Renal pelvis (tissue), 12 donors: ENCODE measurements at places on chromosomes 2 and 18.

GRCh38 chr18:39058386-39059000 is 1492.9 kb upstream of the CELF4 start:
- no peak for DNase-seq

GRCh38 chr2:134249755-134250154 is 4.1 kb upstream of the MGAT5 start:
- no peak for DNase-seq

DNA sequence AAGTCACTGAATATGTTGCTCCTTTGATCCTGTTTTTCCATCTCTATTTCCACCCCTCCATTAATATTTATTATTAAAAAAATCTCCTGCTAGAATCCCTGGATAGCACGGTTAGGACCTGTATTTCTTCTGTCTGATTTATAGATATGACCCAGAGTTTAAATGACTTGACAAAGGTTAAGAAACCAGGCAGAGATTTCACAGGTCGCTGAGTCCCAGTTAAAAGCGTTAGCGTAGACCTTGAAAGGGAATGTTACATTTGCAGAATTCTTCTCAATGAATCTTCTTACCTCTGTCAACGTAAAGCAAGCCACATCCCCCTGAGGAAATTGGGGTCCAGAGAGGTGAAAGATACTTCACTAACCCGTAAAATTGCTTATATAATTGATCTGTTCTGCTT is 220.2 kb downstream of the GCA start:
- DNase-seq, result no peak

- DNase-seq, result no peak
Measured at GRCh38 chr2:80530442-80531064, 226.0 kb upstream of the LRRTM1 start.

GRCh38 chr18:23259701-23260681 is 124.7 kb downstream of the CABLES1 start:
- peak; percentile 76 for DNase-seq

- DNase-seq, result no peak
Measured at GRCh38 chr2:119422360-119423107, 9.1 kb upstream of the TMEM37 start.

- DNase-seq, result no peak
Measured at GRCh38 chr2:130997198-130997597, 96.1 kb downstream of the FAM168B start.

GRCh38 chr2:226487573-226487972 is 312.0 kb downstream of the IRS1 start:
- no peak for DNase-seq

DNA sequence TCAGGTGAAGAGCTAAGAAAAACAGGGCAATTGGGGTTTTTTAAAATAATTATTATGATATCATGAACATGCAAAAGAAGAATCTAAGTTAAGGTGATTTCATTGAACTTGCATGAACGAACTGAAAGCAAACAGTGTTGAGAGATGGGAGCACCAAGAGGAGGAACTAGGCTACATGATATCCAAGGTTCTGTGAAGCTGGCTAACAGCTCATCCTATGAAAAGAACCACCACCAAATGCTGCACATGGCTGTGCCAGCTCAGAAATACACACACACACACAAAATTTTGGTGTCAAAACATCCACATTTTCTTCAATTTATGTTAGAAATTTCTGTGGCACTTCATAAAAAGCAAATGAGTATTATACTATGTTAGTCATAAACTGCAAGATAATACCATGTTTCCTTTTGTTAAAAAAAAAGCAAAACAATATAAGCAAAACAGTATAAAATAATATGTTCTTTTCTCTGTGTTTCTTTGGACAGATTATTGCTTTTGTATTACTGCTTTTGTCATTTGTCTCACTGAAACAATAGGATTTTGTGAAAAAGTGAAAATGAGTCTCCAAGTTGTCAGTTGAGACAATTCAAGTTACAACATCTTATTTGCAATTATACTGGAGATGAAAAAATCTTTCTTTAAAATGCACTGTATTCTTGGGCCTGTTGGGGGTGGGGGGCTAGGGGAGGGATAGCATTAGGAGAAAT is 12.6 kb upstream of the TTC32 start:
- DNase-seq, result no peak

DNA sequence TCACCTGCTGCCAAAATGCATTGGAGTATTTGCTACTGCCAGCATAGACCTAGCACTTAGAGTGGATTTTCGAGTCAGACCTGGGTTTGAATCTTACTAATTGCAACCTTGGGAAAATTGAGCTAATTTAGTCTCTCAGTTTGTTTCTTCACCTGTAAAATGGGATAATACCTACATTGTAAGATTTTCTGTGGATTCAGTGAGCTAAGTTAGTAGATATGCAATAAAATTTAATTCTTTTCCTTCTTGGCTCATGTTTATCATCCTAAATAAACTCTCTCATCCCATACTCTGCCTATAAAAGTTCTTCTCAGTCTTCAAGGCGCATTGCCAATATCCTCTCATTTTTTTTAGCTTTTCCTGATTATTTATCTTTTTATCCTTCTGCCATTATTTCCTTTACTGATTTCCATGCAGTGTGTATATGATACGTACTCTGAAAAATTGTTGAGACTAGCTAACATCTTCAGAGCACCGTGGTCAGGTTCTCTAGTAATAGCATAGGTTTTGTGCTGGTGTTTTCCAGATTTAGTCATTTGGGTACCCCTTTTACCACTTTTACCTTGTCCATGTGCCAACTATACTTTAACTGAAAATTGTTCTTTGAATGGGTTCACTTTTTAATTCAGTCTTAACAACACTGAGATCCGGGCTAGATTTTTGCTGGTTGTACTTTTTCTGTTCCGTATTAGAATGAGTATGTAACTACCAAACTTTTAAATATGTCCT is 7.3 kb downstream of the CEP192 start:
- DNase-seq, result no peak

GRCh38 chr2:145116056-145116455 is 596.1 kb upstream of the ZEB2 start:
- DNase-seq, result no peak

GRCh38 chr2:190841707-190842505 is 38.7 kb upstream of the GLS start:
- DNase-seq, result no peak

DNA sequence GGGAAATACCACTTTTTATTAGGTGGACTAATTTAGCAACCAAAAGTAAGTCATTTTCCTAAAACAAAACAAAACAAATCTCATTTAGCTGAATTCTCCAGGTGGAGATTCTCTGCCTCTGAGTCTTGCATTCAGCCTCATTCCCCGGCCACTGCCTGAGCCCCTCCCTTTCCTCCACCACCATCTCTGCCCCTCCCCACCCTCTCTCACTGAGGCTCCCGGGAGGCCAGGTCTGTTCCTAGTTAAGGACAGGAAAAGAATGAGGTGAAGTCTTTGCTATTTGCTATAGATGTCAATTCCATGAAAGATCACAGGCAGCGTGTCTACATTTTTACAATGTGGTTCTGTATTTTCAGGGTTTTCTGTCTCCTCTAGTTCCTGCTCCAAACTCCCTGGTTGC is 83.0 kb upstream of the SOX11 start:
- DNase-seq, result no peak

GRCh38 chr2:190215620-190216019 is 104.0 kb downstream of the HIBCH start:
- DNase-seq, result no peak

- no peak for DNase-seq
Measured at GRCh38 chr2:76044701-76045100, 334.0 kb upstream of the GCFC2 start.

DNA sequence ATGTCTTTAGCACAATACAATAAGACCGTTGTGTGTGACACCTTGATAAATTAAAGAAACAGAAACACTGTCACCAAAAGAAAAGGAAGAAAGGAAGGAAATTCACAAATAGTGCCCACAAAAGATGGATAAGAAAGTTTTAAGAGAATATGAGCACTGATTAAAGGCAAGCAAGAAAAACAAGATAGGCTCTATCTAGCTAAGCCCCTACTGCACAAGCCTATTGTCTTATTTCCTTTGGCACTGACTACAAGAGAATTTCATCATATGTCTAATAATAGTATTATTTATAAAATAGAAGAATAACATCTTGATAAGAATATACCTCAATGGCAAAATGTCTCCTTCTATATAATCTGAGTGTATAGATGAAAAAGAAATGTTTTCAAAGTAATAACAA is 335.7 kb downstream of the NCKAP5 start:
- no peak for DNase-seq

DNA sequence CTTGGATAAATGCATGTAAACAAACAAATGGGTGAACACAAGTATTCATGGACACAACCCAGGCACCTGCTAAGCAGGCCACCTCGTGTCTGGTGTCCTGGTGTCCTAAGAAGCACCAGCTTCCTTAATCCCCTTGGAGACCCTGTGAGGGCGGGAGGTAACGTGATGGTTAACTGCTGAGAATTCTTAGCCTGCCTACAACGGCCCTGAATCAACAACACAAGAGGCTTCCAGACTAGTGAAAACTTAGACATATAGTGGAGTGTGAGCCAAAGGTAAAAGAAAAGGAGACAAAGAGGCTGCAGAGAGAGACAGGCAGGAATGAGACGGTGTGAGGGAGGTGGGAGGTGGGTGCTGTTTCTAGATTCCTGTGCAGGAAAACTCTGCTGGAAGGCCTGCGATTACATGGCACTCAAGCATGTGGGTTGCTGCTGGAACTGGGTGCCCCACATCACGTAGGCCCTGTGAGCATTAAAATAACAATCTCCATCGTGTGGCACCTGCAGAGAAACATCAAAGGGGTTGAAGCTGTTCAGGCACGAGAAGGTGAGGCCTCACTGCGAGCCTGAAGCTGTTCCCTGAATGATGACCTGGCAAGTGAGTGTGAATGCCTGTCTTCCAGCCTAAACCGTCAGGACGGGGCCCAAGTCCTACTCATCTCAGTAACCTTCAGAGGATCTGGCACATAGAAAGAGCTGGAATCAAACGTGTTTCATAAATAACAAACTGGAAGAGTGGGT is 64.2 kb downstream of the RPL37A start:
- no peak for DNase-seq

GRCh38 chr2:197255543-197255942 is 55.0 kb downstream of the ANKRD44 start:
- no peak for DNase-seq

DNA sequence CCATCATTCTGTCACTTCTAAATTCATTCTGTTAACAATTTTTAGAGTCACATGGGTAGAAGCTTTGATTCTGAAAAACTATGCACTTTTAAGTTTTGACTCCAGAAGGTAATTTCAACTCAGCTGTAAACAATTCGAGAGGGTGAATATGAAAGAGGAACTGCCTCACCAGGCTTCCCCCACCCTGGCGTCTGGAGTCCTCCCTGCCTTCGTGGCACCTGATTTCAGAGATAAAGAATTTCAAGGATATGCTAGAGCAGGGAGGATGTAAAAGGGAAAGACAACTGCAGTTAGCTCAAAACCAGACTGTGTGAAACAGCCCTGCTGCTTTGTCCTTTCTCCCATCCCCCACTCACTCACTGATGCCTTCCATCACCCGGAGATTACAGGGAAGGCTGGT is 40.7 kb downstream of the ONECUT2 start:
- no peak for DNase-seq

DNA sequence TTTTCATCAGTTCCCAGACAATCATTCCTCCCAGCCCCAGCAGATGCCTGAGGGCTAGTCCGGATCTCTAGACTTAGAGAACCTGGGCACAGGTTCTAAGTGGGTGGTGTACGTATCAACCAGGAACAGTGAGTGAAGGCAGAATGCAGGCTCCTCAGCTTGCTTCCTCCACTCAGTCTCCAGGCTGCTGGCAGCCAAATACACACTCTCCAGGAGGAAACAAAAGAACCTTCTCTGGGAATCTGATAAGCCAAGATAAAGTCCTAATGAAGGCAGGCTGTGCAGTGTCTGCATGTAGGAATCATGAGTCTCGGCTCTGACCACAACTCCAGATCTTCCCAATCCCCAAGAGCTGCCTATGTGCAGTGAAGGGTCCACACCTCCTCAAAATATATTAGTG is 245.7 kb downstream of the SP3 start:
- DNase-seq, result no peak

DNA sequence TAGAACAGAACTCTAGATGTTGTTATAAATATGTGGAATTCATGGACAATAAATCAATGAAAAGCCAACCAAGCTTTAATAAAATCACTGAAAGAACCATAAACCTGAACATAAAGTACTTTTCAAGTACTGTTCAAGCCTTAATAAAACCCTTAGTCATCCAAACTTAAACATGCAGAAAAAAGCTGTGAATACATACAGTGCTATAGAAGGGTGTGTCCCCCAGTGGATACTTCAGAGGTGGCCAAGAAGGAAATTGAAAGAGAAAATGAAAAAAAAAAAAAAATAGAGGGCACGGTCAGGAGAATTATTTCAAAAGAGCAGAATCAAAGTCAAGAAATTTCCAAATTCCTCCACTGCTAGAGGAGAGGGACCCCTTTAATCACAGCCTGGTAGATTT is 141.1 kb downstream of the SP100 start:
- no peak for DNase-seq

- no peak for DNase-seq
Measured at GRCh38 chr2:36547906-36548305, 50.1 kb downstream of the FEZ2 start.

GRCh38 chr2:39479696-39480095 is 42.6 kb upstream of the MAP4K3 start:
- no peak for DNase-seq

DNA sequence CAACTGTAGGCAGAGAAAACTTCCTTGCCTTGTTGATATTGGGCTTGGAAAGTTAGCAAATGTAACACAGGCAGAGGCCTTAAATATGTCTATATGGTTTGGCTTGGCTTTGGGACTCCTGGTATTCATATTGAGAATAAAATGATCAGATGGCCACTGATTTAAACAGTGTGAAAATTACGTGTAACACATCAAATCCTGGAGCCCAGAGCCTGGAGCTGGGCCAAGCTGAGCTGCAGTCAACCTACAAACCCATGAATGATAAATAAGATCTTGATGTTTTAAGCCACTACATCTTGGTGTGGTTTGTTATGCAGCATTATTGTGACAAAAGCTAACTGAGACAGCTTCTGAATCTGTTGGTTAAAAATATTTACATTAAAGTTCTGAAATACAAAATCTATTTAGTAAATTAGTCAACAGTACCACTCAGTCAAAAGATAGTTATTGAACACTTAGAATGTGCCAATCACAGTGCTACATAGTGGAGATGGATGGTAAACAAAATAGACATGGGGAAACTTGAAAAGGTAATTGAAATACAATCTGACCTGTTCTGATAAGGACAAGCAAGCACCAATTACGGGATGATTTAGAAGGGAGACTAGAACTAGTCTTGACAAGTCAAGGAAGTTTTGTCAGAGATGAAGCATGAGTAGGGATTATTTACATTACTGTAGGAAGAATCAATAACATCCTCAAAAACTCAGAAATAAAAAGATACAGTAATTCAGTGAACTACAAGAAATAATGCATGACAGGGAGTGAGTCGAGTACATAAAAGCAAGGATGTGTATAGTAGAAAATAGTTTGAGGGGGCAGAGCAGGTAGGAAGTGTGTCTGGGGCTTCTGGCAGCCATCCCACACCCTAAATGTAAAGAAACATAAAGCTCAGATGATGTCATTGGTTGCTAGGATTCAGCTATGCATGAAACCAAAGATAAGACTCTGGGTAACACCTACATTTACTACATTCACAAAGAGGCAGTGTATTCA is 157.7 kb downstream of the HNMT start:
- no peak for DNase-seq

DNA sequence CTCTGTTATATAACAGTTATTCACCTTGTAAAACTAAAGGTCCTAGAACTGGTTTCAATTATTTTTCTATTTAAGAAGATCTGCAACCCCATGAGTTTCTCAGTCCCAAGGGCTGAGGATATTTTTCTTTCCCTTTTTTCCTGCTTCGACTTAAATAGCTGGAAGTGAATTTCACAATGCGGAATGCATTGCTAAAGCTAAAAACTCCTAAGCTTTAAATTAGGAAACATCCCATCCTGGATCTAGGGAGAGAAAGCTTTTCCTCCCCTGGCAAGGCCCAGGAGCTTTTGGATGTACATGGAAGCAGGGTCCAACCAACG is 1.4 kb downstream of the RFX8 start:
- no peak for DNase-seq
